T-helper 1 cell (primary cell): ENCODE measurements at places on chromosomes 6 and 20.

DNA sequence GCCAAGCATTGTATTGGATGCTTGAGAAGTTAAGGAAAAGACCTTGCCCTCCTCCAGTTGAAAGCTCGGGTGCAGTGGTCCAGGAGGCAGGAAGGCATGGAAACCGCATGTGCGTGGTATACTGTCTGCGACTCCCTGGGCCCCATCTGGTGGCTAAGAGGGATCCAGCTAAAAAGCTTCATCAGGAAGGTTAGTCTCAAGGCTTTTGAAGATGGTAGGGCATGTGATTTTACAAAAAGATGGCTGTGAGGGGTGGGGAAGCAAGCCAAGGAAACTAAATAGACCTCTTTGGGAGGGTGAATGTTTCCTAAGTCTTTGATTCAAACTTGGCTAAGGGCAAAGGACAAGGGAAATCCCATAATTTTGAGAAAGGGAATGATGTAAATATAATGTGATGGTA is 109.1 kb upstream of the TIAM2 start:
- no peak for DNase-seq

GRCh38 chr6:3356056-3356823 is 97.5 kb downstream of the PSMG4 start:
- peak; percentile 44 for DNase-seq

DNA sequence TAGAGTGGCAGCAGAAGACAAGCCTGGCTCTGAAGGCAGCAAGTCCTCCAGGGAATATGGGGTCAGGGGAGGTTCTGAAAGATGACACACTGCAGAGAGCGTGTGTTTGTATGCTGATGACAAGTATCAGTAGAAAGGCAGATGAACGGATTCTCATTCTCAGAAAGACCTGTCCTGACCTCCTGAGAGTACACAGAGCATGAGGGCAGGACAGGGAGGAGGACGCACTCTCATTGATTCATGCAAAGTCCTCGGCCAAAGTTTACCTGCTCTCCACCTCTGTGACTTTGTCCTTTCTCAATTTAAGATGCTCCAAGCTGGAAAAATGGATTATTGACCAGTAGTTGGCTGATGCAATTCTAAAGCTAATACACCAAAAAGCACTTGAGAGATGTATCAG is 156.7 kb downstream of the LPA start:
- DNase-seq, result no peak

DNA sequence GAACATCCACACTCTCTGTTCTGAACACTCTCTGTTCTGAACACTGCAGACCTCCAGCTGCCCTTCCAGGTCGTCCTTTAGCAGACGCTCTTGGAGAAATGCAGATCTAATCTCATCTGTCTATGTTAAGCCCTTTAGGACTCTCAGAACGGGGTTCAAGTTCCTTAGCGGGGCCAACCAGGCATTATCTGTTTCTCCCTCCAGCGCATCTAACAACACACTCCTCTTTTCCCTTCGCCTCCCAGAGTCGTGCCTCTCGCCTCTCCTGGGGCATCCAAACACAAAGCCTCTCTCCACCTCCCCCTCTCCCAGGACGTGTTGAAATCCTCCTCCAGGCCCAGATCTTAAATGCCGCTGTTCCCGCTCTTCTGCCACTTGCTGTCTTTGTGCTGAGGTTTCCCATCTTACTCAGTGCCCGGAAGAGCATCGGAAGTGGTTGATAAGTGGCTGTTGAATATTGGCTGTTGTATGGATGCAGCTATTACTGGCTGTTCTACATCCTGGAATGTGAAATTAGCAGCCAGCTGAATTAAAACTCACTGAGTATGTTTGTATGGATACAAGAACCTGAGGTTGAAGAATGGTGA is 108.4 kb upstream of the GGTLC1 start:
- no peak for DNase-seq

GRCh38 chr20:58065508-58066361 is 162.7 kb downstream of the ANKRD60 start:
- DNase-seq, result no peak

GRCh38 chr6:35073766-35074471 is 67.2 kb downstream of the TCP11 start:
- DNase-seq, result no peak

- no peak for DNase-seq
Measured at GRCh38 chr6:121999456-122000065, 399.9 kb upstream of the HSF2 start.

DNA sequence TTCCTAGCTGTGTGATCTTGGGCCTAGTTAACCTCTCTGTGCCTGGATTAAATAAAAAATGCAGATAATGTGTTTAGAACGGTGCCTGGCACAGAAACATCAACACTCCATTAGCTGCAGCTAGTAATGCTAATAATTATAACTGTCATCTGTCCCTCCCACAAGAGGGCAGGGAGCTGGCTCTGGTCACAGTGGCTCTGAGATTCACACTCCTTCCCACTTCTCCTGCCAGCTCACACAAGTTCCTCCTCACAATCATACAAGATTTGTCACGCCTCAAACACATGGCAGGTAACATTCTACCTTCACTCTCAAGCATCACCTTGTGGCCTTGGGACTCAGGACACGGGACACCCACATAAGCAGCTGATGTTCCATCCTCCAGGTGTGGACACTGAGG is 2.4 kb downstream of the ADA start:
- no peak for DNase-seq

DNA sequence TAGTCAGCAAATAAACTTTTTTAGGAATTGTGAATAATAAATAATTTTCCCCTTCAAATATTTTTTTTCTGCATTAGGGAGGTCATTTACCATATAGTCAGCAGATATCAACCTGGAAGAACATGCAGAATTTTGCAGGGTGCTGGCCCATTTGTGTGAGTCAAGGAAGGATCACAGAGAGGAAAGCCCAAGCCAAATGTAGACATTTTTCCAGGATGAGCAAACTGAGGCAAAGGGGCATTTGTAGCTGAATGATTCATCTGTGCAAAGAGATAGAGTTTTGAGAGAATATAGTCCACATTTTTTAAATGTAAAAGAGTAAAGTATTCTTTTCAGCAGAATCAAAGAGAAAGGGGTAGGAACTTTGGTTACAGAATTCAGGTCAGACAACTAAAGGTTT is 555.5 kb upstream of the MARCKS start:
- DNase-seq, result no peak

DNA sequence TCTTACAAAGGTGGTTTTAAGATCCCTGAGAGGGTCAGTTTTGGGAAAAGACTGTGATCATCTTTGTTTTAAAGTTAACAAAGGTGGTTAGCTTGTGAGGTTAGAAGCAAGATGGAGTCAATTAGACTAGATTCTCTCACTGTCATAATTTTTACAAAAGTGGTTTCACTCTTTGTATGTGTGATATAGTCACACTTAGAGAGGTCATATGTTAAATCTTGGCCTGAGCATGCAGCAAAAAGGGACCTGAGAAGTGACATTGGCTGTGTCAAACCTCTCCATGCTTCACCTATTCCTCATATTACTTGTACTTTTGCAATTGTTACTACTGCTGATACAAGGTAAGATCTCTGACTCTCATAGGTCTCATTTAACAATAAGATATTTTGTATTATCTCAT is 368.0 kb downstream of the TBC1D32 start:
- DNase-seq, result no peak

DNA sequence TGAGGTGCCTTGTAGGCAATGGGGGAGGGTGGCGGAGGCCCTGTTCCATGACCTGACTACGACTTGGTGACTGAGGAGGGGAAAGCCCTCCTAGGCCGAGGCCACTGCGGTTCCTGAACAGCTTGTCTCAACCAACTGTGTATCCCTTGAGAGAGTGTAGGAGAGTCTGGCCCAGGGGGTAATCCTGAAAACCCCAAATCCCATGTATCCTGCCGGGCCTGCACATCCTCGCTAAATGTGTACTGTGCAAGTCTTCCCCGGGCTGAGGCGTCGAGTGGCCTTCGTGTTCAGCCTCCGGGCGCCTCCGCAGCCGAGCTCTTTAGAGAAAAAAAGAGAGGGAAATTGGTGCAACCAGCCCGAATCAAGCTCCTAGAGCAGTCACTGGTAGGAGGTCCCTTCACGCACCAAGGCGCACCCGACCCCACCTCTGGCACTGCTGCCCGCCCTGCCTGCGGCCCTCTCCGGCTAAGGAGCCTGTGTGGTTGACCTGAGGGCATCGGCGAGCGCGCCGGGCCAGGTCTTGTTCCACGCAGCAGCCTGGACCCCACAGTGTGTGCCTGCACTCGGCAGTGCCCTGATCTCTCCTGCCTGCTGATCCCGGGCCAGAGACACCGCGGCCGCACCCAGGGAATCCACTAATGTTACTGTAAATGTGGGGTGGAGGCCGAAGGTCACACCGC is 7.3 kb downstream of the SIM1 start:
- no peak for DNase-seq

DNA sequence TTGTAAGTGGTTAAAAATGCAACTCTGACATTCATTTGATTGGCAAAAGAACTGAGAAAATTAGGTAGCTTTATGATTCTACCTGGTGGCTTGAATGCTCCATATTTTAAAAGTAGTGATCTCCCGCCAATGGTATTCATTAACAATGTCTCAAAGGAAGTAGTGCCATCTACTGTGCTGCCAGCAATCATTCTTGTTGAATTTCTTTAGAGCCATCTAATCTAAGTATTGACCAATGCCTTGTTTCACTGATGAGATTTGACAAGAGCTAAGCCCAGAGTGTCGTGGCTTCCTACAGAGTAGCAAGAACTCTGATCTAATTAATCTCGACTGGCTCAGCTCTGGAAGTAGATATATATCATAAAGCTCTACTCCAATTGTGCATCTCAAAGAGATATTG is 696.7 kb downstream of the C6orf118 start:
- no peak for DNase-seq

DNA sequence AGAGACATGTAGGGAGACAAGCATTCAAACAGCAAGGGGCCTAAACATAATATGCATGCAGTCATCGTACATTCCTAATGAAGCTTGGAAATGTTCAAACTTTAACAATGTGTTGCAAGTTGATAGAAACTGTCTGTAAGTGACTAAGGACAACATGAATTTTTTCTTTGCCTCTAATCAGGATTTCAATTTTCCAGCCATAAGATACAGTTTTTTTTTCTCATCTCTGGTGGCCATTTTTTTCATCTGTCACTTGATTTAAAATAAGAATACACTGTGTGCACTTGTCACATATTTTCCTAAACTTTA is 22.2 kb upstream of the MTRF1L start:
- DNase-seq, result no peak

- no peak for DNase-seq
Measured at GRCh38 chr6:76694795-76695194, 622.3 kb upstream of the IMPG1 start.

- DNase-seq, result no peak
Measured at GRCh38 chr6:20492099-20492498, 42.2 kb upstream of the CDKAL1 start.

- no peak for DNase-seq
Measured at GRCh38 chr6:119294984-119295383, 54.6 kb downstream of the MAN1A1 start.

GRCh38 chr6:5053038-5053437 is 32.1 kb upstream of the PPP1R3G start:
- DNase-seq, result no peak

DNA sequence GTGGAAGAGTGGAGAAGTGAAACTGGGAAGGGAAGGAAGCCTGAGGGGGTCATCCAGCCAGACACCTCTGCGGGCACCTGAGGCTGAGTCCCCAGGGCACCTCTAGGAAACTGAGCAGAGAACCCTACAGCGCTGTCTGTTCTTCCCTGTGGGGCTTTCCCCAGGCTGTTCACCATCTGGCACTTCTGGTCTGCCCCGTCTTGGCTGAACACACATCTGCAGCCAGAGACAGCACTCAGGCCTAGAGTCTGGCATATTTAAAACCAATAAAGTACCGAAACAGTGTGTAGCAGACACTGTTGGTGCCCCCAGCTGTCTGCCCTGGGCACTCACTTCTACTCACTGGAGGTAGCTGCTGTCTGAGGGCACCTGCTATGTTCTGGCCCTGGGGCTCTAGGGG is 9.4 kb upstream of the ARFGEF2 start:
- no peak for DNase-seq

DNA sequence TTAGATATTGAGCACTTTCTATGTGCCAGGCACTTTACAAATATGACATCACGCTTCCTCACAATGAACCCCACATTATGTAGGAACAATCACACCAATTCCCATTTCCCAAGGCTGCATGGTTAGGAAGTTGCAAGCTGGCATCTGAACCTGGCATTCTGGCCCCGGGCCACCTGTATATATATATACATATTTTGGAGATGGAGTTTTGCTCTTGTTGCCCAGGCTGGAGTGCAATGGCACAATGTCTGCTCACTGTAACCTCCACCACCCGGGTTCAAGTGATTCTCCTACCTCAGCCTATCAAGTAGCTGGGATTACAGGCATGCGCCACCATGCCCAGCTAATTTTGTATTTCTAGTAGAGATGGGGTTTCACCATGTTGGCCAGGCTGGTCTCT is 30.4 kb downstream of the SRC start:
- DNase-seq, result no peak

DNA sequence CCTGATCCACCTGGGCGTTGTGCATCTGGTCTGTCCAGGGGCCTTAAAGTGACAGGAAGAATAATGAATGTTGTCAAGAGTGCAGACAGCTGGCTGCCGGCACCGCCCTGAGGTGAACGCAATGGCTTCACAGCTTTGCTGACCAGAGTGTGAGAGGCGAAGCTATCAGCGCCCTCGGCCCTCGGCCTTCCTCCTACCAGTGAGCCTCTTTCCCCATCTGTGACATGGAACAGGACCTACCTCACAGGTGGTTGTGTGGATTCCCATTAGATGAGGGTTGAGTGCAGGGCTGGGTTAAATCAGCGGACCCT is 54.8 kb downstream of the CTCFL start:
- DNase-seq, result no peak

DNA sequence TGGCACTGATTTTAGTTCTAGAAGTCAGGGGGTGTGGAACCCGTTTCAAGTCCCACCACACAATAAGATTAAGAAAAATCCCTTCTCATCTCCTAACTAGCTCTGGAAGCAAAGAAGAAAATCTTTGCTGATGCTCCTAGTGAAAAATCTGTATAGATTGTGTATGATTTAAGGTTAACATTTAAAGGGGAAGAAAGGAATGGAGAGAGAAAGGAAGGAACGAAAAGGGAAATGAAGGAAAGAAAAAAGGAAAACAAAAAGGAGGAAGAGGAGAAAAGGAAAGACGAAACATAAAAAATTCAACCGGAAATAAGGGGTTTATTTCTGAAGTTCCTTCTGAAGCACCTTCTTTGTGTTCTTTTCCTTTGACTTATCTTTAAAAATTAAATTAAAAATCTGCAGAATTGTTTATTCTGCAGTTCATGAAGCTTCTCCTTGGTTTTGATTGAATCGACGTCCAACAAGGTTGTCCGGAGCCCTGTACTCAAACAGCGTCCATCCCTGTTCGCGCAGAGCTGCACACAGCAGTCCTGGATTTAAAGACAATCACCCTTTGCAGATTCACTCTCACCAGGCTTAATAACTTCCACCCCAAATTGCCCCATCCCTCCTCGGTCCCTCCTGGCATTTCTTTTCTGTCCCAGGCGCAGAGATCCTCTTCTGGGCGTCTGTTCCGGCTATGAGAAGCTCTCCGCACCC is 1.6 kb upstream of the TFAP2B start:
- DNase-seq, result no peak

- DNase-seq, result no peak
Measured at GRCh38 chr6:156028335-156029131, 572.9 kb upstream of the NOX3 start.

GRCh38 chr6:33164176-33164575 is 28.1 kb downstream of the COL11A2 start:
- DNase-seq, result no peak
